Glutamatergic neuron (in vitro differentiated cells): ENCODE measurements at places on chromosomes 6 and 20.

- no peak for DNase-seq
These were observed 488.5 kb upstream of the BTBD3 start for GRCh38 chr20:11429168-11429567.

DNA sequence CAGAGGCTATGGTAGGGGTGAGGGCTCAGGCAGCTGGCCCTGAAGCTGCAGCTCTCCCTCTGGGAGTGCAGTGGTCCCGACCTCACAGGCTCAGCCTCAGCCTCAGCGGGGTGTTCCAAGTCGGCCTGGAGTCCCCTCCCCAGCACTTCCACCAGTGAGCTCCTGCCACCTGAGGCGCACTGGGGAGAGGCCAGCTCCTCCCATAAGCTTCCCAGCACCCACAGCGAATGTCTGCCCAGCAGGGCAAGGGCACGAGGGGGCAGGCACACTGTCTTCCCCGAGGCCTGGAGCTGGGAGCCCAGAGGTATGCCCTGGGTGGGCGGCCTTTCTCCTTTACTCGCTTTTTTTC, 53.2 kb upstream of the SLCO4A1 start:
- DNase-seq, result no peak

DNA sequence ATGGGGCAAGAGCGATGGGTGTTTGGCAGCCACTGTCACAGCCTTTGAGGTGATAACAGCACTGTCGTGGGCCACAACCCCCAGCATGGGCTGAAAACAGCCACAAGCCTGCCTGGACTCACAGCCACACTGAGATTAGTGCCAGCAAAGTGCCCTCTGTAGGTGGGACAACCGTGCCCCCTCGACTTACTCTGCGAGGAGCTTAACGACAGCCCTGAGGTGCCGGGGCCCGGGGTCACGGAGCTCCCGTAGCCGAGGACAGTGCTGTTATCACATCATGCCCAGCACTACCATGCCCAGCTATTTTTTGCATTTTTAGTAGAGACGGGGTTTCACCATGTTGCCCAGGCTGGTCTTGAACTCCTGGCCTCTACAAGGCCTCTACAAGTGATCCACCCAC, 36.6 kb downstream of the SUMO4 start:
- DNase-seq, result no peak

DNA sequence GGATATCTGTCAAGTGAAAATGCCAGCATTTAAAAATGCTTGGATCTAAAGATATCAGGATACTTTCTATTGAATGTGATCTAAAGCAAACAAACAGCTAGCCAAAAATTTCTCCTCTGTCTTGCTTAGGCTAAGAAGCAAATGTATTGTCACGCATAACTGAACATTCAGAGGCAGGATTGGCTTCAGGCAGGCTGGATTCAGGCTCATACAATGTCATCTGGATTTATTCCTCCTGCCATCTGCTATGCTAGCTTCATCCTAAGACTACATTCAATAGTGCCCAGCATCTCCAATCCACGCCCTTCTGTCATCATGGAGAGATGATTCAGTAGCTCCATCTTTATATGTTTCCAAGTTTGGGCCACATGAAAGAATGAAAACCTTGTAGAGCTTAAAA, 27.1 kb downstream of the PFDN4 start:
- no peak for DNase-seq

DNA sequence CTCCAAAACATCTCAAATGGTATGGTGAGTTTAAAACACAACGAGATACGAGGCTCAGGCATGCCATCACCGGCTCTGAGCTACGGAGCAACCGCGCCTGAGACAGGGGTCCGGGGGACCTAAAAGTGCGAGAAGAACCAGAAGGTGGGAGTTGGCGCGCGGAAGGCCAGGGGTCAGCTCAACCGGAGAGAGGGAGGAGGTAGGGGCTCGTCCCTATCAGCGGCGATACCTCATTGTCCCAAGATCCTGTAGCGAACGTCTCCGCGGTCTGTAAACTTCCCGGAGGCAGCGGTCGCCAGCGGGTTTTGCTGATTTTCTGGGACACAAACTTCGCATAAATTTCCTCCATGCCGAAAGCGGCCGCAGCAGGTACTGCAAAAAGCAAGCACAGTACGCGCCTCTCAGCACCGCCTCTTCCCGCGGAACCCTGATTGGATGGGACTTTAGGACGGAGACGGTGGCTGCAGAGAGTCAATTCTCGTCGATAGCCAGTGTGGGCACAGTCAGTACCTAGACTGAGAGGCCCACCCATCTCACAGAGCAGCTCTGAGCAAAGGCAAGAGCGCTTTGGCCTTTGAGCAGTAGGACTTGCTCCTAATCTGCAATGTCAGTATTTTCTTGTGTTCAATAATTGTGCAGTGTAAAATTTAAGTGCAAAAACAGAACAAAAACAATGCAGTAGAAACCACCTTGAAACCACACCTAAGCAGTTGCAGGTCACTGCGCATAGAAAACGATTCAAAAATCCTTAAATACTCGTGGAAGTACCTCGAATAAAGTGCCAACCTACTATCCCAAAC, at the start of gene NUP43:
Gene NUP43 (minus strand): TSS at position 383 of the 800 bp plus-strand sequence. CDS start 34 bp downstream, at position 349.
- DNase-seq, result peak; percentile 95
